Activated CD8-positive, alpha-beta T cell treated with anti-CD3 and anti-CD28 coated beads for 36 hours (primary cell): ENCODE measurements at places on chromosomes 1 and 21. TPM values are rescaled to one million over a fixed set of nuclear protein-coding genes. Genes with fewer than 3 reads are reported as not detected.

CASQ2 gene
- total RNA-seq, result not detected

CAMTA1 gene
- 70.9 TPM for total RNA-seq

MMEL1 gene
- total RNA-seq, result 3.1 TPM

RGS18 gene
- 0.23 TPM for total RNA-seq

B4GALT2 gene
- total RNA-seq, result 35.4 TPM

ACBD6 gene
- total RNA-seq, result 41.3 TPM

UBE2U gene
- total RNA-seq, result not detected

FAM229A gene
- total RNA-seq, result 4.6 TPM

KANK4 gene
- total RNA-seq, result not detected

NRAS gene
- total RNA-seq, result 49.1 TPM

ADGRL4 gene
- not detected for total RNA-seq

NR1I3 gene
- not detected for total RNA-seq

SLFNL1 gene
- 0.25 TPM for total RNA-seq

RRP1 gene
- total RNA-seq, result 62.9 TPM
